Testis (tissue), 5 donors: ENCODE measurements at places on chromosomes 4 and X. TPM values are rescaled to one million over a fixed set of nuclear protein-coding genes. Genes with fewer than 3 reads are reported as not detected.

WDFY3 gene
- total RNA-seq: 126 TPM

ENPP6 gene
- 3.5 TPM for total RNA-seq

STEEP1 gene
- 43.4 TPM for total RNA-seq

CT45A9 gene
- not detected for total RNA-seq

GPRASP2 gene
- 12.8 TPM for total RNA-seq

SHOX gene
- total RNA-seq: 0.16 TPM

MAGEB2 gene
- total RNA-seq: 53.5 TPM

TRPC3 gene
- total RNA-seq: 1.9 TPM

LRIT3 gene
- total RNA-seq: 0.37 TPM

PLAC1 gene
- 0.81 TPM for total RNA-seq

AADAT gene
- 29.4 TPM for total RNA-seq
